ENCODE measurements at places on chromosomes 5 and 9.

DNA sequence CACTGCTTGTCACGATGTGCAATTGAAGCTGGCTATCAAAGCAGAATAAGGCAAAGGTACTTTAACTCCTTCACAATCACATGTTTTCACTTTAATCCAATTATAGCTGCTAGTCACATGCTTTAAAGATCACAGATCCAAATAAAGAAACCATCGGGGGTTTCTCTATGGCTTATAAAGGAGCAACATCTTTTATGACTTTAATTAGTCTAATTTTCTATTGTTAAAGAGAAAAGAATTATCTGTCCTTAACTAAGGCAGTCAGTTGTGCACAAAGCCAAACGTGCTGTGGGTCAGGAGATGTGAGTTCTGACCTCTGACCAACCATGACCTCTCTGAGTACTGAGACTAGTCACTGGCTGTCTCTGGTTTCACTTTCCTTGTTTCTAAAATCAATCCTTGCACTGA lies 561.1 kb downstream of the RAB3C start:
- DNase-seq: no peak

DNA sequence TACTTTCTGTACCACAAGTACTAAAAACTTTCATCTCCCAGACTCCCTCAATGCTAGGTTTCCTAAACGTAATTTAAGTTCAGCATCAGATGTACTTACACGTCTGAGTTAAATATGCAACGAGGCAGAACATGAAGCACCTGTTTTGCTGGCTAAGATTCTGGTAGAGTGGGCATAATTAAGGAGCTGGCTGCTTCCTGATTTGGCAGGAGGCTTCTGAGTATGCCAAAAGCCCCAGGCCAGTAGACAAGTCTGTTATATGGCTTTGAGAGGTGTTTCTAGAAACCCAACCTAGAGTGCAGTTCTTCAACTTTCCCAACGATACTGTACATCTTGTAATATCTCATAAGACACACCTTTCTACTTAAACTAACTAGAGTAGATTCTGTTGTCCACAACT lies 13.6 kb downstream of the TICAM2 start:
- no peak for DNase-seq

GRCh38 chr5:139177809-139178588 lies 20.2 kb downstream of the SIL1 start:
- DNase-seq: no peak

DNA sequence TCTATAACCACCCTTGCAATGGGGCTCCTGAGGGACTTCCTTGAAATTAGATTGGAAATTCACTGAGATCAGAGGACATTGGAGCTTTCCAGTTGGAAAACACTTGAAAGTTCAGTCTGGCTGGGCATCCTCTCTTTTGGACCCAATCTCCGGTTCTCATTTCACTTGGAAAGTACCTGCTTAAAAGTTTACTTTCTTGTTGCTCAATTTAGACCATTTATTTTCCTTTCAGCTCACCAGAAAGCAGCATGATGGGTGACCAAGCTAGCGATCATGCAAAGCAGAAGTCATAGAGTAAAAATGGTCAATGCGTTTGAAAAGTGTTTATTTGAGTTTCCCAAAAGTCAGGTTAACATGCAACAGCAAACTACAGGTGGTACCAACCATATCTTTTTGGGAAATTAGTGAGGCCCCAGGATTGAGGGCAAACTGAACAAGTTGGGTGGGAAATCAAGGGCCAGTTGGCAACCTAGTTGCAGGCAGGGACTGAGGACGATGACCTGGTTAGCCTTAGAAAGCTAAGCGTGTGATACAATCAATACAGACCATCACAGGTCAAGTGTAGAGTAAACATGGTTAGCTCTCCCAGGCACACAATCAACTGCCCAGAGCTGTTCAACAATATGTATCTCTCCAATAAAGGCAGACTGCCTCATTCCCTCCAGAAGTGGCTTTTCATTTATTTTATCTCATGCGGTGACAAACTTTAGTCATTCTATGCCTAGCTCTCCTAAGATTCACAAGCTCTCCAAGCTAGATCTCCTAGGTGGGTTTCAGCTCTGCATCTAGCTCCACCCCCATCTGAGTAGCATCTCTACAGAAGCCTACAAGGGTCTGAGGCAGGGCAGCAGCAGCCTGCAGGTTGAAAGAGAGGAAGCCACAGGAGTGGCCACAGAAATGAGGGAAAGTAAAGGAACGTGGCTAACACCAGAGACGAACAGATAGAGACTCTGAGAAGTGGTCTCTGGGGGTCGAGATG lies 136.9 kb downstream of the UGCG start:
- DNase-seq: no peak

DNA sequence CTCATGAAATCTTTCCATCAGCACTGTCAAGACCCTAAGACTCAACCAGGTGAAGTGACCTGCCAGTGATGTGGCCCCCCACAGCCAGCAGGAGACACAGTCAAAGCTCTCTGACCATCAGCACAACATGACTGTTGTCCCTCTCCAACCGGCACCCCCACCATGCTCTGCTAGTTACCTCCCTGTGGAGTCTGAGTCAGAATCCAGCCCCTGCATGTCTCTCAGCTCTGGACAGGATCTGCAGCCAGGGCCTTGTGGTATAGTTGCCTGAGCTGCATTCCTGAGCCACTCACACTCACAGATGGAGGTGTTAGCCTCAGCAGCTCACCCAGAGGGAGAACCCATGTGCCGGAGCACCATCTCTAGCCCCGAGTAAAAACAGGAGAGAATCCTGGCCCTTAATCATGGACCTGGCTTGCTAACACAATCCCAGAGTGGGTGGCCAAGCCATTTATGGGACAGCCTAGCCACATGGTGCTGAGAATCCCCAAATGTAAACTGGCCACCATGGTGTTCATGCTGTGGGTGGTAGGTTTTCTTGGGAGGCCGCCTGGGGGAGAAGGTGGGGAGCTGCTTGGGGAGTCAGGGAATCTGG lies 237.8 kb downstream of the PAPPA start:
- DNase-seq: no peak

DNA sequence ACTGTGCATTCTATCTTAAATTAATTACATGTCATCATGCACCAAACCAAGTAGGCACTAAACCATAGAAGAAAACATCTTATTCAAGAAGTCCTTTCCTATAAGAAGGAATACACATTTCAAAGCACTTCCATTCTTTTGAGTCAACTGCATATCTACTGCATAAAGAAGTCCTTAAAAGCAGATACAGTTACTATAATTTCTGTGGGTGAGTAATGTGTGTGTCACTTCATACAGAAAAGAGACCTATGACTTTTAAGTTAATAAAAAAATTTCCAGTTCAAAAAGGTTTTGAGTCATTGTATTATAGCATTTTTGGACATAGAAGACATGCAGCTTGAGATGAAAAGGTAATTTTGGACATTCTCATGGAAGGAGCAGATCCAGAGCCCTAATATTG lies 125.0 kb downstream of the DTWD2 start:
- DNase-seq: no peak
